ENCODE measurements at places on chromosomes 6 and 20.

GRCh38 chr6:72677740-72678139, 55.9 kb downstream of the KCNQ5 start:
- no peak for DNase-seq

DNA sequence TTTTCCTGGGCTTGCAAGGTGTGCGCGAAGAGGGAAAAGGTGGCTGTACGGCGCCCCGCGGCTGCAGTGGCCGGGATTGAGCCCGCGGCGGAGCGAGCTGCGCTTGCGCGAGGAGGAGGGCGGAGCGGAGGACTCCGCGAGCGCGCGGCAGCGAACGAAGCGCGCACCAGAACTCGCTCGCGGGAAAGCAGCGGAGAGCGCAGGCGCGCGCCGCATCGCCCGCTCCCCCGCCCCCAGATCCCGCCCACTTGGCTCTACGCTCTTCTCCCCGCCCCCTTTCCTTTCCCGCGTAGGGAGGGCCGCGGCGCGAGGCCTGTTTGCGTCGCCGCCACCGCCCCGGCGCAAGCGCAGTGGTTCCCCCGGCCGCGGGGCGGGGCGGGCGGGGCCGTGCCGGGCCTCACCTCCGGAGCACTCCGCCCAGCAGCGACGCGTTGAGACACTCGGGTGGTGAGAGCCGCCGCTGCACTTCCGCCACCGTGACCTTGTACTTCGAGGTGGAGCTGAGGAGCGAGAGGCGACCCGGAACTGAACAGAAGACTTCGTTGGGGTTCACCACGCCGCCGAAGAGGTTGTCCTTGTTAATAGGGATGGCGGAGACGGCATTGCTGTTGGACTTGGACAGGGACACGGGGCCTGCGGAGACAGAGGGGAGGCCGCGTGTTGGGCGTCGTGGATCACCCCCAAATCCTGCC, 10.6 kb downstream of the TFAP2A start:
- peak; percentile 94 for DNase-seq

DNA sequence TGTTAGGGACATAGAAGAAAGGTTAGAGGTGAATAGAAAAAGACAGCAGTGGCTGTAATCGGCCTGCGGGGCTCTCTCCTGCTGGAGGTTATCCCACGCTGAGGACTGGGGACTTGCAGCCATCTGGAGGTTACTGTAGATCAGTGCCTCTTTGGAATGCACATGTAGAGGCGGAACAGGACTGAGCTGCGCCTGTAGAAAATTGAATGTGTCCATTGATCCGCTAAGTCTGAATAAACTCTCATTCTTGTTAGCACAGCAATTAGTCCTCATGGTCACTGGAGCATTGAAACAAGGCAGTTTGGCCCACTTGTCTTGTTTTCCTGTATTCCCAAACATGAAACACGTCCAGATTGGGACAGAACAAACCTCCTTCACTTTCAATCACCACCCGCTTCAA, 46.3 kb upstream of the F13A1 start:
- DNase-seq = no peak

GRCh38 chr20:44028868-44029847, 114.5 kb downstream of the TOX2 start:
- DNase-seq = no peak

DNA sequence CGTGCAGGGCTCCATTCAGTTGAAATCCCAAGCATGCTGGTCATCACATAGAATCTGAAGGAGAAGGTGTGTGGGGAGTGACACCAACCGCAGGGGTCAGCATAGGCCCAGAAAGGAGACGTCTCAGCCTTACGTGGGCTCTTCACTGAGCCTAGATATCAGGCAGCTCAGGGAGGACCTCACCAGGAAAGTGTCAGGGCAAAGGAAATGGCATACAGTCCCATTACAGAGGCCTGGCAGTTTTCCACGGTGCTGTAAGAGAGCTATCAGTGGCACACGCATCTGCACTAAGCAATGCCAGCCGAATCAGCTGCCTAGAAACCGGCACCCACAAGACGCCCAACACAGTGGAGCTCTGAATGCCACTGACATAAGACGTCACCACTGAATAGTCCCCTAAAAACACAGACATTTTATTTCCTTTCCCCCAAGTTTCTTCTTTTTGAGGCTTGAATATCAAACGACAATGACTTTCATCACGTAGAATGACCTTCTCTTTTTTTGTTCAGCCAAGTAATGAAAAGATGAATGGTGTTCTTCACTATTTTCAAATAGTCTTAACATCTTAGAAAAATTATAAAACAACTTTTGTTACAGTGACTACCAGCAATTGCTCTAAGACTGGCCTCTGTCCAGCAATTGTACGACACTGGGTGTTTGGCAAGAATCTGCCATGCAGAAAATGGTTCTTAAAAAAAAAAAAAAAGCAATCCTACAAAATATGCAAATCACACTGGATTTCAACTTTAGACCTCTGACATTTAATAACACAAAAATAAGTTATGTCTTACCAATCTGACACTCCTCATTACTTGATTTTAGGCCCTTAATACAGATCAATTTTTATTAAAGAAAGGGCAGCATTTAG, 88.9 kb upstream of the FOXQ1 start:
- DNase-seq = no peak

DNA sequence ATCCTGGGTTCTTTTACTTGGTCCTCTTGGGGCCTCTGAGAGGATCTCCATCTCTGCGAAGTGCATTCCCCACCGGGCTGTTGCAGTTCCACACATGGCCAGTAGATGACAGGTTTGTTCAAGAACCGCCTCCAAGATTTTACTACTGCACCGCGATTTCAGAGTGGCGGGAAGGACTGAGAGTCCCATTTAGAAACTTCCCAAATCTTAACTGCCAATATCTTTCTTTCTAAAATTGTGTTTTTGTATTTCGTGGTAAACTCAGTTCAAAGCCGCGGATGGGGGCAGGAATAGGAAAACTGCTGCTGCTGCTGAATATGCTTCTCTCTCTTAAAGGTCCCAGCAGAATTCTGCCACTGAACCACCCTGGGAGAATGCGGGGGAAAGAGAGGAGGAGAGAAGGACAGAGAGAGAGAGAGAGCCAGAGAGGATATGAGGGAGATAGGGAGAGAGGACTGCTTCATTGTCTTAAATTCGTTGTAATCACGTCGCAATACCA, 8.6 kb upstream of the BTNL2 start:
- DNase-seq = peak; percentile 55
